Hindlimb muscle (tissue), 1 donor: ENCODE measurements at places on chromosomes 11 and 22. TPM values are rescaled to one million over a fixed set of nuclear protein-coding genes. Genes with fewer than 3 reads are reported as not detected.

DNA sequence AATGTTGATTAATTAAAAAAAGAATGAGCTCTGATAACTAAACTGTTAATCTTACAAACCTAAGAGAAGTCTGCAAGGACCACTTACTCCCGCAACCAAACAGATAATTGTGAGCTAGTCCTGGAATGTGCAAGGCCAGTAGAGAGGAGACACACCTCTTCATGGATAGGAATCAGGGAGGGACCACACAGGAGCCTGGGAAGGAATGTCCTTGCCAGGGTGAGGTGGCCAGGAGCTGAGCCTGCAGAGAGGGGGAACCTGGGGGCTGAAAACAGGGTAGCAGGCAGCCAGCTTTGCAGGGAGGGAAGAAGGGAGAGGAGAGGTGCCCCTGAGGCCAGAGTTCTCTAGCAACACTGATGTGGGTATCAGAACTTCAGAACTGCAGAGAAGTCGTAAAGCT, 9.4 kb upstream of the NLRP10 start:
- no peak for DNase-seq

GRCh38 chr11:73521621-73522020, 76.3 kb downstream of the FAM168A start:
- DNase-seq = no peak

GRCh38 chr22:49203859-49204598, 623.6 kb downstream of the BRD1 start:
- DNase-seq = no peak

DNA sequence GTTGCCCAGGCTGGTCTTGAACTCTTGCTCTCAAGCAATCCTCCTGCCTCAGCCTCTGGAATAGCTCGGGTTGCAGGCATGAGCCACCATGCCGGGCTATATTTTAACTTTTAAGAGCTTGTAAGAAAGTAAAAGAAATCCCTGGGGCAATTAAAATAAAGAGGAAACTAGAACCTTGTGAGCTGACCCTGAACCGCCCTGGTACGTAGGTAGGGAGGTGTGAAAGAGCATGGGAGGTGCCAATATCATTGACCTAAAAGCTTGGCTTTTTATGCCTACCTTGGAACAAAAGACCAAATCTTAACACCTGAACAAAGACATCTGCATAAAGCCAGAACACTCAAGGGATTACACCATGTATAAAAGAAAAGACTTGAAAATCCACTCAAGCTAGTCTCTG, 595.1 kb downstream of the SOX6 start:
- no peak for DNase-seq

- peak; percentile 11 for DNase-seq
Observed at GRCh38 chr11:39374963-39375698, 2084.3 kb downstream of the LRRC4C start.

Gene SCN3B
- polyA plus RNA-seq = 45.1 TPM

- DNase-seq = no peak
Observed at GRCh38 chr22:19082793-19083192, 39.4 kb downstream of the DGCR2 start.

GRCh38 chr22:30636226-30637077, 871 bp downstream of the SLC35E4 start:
- no peak for DNase-seq

Gene MCAT
- 12.7 TPM for polyA plus RNA-seq

DNA sequence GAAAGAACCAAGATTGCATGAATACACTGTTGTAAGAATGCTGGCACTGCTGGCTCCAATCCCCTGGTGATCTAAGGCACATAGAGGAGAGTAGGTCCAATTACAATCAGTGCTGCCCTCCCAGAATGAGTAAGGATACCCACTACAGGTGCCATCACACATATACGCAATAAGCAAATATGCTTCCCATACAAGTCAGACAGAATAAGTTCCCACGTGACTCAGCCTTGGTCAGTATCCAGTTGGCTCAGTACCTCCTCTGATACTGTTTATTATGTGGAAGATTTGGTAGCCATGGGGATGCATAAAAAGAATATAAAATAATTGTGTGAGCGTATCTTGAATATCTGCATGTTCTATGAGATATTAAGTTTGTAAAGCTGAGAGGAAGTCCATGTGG, 8.9 kb upstream of the OR2D3 start:
- DNase-seq = no peak

- DNase-seq = no peak
Observed at GRCh38 chr11:84396521-84396920, 1110.4 kb upstream of the CCDC90B start.

DNA sequence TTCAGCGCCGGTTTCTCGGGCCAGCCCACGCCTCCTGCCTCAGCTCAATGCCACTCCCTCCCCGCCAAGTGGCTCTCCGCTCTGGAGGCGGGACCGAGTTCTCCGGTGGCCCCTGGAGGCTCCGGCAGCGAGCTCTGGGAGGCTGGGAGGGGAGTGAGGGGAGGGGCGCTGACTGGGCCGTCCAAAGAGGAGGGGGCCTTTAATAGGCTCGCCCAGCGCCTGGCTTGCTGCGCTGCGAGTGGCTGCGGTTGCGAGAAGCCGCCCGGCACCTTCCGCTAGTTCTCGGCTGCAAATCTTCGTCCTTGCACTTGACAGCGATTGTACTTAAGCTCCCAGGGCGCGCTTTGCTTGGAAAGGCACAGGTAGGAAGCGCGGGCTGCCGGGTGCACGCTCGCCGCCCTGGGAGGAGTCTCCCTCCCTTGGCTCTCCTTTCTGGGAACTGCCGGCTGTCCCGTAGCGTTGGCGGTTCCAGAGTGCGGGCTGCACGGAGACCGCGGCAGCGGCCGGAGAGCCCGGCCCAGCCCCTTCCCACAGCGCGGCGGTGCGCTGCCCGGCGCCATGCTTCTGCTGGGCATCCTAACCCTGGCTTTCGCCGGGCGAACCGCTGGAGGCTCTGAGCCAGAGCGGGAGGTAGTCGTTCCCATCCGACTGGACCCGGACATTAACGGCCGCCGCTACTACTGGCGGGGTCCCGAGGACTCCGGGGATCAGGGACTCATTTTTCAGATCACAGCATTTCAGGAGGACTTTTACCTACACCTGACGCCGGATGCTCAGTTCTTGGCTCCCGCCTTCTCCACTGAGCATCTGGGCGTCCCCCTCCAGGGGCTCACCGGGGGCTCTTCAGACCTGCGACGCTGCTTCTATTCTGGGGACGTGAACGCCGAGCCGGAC, at the start of gene ADAMTS15:
TSS of gene ADAMTS15 (plus strand) at position 230 of the 894 bp plus-strand sequence. CDS start at position 559, 329 bp downstream.
- peak; percentile 87 for DNase-seq

DNA sequence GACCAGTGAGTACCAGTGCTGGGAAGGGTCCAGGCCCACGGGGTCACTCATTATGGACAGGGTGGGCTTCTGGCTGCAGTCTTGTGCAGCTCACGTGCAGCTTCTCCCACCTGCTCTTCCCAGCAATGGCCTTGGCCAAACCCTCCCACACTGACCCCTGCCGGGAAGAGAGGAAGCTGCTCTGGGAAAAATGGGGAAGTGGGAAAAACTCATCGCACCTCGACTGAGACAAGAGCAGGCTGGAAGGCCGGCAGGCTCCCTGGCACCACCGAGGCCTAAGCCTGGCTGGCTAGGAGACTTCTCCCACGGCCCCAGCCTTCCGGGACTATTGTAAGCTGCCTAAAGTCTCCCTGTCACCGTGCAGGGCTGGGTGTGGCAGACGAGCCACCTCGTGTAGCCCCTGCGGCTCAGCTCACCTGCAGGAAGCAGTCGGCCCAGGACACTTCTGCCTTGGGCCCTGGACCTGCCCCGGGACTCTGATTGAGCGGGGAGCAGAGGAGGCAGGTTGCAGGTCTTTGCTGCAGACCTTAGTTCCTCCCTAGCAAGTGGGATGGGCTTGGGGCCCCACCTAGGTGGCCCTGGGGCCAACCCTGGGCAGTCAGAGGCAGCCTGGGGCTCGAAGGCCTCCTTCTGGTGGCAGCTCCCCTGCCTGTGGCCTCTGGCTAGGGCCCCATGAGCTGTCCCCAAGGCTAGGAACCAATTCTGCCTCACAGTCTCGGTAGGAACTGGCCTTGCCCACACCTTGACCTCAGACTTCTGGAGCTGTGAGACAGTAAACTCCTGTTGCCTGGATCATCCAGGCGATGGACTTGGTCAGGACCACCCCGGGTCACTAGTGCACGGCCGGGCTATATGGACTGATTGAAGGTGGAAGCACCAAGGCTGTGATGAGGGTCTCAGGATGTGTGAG, 23.1 kb downstream of the MRGPRG start:
- DNase-seq = no peak

Gene RASSF7
- 3.7 TPM for polyA plus RNA-seq

GRCh38 chr11:13227676-13228255, 49.8 kb upstream of the BMAL1 start:
- no peak for DNase-seq

GRCh38 chr22:30262917-30263741, 3.5 kb downstream of the OSM start:
- peak; percentile 63 for DNase-seq

- no peak for DNase-seq
Observed at GRCh38 chr11:74680703-74681531, 50.3 kb downstream of the CHRDL2 start.

- no peak for DNase-seq
Observed at GRCh38 chr22:27873472-27873871, 45.6 kb downstream of the PITPNB start.

Gene ELFN2
- 1.1 TPM for polyA plus RNA-seq

DNA sequence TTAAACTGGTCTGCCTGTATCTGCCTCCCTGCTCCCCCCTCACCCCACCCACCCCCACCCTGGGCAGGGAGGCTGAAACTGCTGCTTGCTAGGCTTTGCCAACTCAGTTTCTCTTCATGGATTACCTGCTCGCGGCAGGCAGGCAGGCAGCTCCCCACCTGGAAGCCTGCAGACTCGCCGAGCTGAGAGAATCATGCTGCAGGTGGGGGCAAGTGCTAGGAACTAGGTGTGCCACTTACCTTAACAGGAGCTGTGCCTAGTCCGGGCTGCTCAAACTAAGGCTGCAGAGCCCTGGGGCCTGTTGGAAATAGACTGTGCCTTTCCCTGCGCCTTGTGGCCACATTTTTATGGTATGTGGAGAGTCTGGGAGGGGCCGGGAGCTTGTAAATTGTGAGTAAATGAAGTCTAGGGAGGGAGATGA, 30.3 kb downstream of the MARK2 start:
- DNase-seq = no peak

Gene CDC42EP2
- polyA plus RNA-seq = 38.8 TPM

- DNase-seq = no peak
Observed at GRCh38 chr11:114482114-114482513, 42.8 kb downstream of the REXO2 start.

DNA sequence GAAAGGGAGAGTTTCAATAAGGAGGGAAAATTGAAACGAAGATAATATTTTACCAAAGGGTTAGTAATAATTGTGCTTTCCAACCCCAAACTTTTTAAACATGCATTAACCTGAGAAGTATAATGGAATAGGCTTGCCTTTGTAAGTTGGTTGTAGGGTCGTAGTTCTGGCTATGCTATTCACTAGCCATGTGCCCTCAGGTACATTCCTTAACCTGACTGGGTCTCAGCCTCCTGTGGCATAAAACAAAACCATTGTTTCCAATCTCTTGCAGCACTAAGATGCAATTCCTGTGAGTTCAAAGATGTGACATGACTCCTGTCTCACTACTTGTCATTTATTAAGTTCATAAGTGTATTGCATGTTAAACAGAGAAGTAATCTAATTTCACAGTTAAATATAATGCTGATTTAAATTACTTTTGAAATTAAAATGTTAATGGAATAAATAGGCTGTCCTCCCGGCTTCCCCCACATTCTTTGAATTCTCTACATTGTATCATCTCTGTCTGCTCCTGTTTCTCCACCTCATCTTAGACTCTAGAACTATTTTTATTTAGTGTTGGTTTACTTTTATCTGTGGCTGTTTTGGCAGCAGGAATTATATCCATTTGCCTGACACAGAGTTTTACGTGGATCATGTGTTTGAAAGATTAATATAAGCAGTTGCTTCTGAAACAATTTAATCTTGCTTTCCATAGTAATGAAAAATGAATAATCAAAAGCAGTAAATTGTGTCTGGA, 216.3 kb downstream of the FAT3 start:
- DNase-seq = no peak

Gene PATE4
- polyA plus RNA-seq = not detected

GRCh38 chr11:81787584-81788049, 946.0 kb downstream of the FAM181B start:
- DNase-seq = no peak

Gene RFPL3
- 0.25 TPM for polyA plus RNA-seq

DNA sequence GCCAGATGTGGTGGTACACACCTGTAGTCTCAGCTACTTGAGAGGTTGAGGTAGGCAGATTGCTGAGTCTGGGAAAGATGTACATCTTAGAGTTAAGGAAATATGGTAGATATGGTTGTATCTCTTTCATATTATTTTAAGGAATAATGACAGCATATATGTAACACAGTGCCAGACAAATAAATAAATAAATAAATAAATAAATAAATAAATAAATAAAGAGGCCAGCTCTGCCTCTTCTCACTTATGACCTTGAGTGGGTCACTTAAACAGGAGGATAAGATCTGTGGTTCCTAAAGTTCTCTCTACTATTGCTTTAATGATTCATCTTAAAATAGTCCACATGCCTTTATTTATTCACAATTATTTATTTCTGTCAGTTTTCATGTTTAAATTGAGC, 890.9 kb upstream of the TENM4 start:
- DNase-seq = no peak

Gene APOA5
- not detected for polyA plus RNA-seq

DNA sequence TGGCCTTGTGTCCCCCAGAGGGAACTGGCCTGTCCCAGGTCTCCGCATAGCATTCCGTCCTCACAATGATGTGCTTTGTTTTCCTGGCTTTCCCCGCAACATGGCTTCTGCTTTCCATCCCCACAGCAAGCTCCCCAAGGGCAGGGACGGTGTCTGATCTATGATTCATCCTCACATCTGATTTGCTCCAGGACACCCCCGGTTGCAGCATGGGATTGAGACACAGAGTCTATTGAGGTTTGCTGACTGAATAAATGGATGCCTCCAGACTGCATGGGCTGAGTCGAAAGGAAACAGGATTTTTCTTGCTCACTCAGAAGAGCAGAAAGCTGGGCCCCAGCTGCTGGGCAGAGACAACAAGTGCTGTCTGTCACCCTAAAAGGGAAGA, 40.2 kb downstream of the LMO1 start:
- no peak for DNase-seq

DNA sequence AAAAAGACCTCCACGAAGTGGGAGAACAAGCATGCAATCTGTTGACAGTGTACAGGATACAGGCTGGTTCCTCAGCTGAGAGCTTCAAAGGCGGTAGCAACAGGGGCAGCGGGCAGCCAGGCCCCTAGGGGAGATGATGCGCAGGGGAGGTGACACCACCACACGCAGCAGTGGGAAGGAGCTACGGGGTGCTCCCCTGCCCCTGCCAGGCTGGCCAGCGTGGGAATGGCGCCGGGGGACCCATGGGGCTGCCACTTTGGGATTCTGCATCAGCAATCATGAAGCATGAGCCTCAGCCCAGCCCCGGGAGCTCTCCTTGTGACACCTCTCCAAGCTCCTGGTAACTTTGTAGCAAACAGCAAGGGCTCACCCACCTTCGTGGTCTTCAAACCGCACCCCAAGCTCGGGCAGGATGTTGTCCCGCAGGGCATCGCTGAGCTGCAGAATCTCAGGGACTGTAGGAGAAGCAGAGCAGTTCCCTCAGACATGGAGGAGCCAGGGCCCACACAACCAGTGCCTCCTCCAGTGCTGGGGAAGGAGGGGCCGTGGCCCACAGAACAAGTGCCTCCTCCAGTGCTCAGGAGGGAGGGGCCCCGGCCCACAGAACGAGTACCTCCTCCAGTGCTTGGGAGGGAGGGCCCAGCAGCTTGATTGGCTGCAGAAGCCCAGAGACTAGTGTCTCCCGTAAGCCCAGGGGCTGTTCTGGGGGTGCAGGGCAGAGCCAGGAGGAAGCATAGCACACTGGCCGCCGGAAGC, 14.6 kb upstream of the NAP1L4 start:
- DNase-seq = no peak
